Stimulated activated CD8-positive, alpha-beta memory T cell treated with anti-CD3 and anti-CD28 coated beads, Interleukin-4, amount 100 ng/mL, for 1 hour (primary cell): ENCODE measurements at places on chromosomes 6 and 20.

- no peak for DNase-seq
These were observed 140.0 kb upstream of the ATXN1 start for GRCh38 chr6:16901306-16901705.

DNA sequence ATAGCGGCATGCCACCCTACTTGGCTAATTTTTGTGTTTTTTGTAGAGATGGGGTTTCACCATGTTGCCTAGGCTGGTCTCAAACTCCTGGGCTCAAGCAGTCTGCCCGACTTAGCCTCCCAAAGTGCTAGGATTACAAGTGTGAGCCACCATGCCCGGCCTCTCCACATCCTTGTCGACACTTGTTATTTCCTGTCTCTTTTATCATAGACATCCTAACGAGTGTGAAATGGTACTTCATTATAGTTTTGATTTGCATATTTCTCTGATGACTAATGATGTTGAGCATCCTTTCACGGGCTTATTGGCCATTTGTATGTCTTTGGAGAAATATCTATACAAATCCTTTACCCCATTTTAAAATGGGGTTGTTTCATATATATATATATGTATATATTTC lies 39.0 kb upstream of the ASXL1 start:
- DNase-seq = no peak

DNA sequence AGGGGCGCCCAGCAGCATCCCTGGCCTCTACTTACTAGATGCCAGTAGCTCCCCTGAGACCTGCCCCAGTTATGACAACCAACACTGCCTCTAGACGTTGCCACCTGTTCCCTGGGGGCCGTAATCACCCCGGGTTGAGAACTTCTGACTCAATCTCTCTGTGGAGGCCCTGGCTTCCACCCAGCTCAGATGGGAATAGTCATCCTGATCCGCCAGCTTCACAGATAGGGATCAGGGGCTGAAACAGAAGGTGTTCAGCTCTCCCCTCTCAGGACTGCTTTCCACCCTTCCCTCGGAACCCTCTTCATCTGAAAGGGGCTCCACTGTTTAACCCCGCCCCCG lies 3.3 kb downstream of the CAPN11 start:
- no peak for DNase-seq

DNA sequence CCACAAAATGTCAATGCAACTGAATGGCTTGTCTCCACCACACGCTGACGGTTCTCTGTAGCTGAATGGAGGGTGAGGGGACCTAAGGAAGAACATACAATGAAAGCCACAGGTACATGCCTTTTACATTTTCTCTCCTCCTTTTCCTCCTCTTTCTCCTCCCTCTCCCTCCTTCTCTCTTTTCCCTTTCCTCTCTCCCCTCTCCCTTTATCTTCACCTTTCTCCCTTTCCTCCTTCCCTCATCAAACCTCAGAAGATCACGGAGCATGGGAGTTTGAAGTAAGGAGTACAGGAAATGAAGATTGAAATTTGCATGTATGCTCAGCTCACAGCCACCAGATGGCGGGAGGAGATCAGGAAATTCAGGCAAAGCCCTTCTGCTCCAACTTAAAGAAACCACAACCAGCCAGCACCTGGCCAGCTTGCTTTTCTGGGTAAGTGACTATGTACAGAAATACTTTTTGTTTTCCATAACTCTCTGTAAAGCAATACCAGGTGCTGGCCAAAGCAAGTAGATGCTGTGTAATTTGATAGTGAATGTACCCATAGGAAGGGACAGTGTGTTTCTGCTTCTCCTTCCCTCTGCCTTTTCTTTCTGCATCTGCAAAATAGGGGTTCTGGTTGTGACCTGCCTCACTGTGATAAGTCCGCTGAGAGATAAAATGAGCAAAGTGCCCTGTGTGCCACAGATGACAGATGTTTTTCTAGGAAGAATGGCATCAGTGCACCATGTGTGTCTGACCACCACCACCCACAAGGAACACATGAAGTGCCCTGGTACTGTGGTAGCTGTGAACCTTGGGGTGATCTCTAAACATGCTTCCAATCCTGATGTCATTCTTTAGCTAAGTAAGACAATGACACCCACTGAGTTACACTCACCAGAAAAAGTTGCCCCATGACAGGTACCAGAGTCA lies 18.6 kb upstream of the FOXO3 start:
- no peak for DNase-seq
